ENCODE measurements at places on chromosomes 11 and 22.

GRCh38 chr11:33869481-33870422, 22.1 kb downstream of the LMO2 start:
- DNase-seq, result peak; percentile 47

GRCh38 chr11:2902784-2903671, 17.5 kb upstream of the CDKN1C start:
- no peak for DNase-seq

DNA sequence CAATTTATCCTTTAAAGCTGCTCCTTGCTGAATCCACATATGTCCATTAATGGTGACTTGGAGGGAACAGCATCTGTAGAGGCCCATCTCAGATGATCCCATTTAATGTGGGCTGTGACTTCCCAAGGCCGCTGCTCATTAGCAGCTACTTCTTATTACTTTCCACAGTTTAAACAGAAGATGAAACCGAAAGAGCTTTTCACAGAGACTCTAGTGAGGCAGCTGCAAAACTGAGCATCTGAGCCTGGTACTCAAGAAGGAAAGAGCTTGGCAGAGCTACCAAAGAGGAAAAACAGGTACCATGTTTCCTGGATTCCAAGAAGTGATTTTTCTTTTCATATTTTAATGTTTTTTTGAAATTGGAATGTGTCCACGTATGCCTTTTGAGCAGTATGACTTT, 110.5 kb upstream of the NARS2 start:
- DNase-seq, result no peak

- DNase-seq, result no peak
Observed at GRCh38 chr11:131838016-131838415, 467.6 kb downstream of the NTM start.

DNA sequence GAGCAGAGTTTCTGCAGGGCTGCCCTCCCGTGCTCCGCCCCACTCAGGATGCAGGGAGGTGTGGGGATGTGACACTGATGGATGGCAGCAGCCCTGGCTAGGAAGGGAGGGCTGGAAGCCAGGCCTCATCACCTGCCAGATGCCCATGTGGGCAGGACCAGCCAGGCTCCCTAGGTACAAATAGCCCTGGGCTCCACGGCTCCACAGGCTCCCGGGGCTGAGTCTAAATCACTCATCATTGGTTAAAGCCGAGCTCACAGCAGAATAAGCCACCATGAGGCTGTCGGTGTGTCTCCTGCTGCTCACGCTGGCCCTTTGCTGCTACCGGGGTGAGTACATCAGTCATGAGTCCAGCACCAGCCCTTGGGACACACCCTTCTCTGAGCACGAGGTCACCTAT, at the start of gene SCGB1D1:
SCGB1D1 (plus strand) TSS at position 206 of the 400 bp plus-strand sequence; CDS start at position 275, 69 bp downstream.
- DNase-seq, result no peak

- peak; percentile 75 for DNase-seq
Observed at GRCh38 chr11:75802913-75803820, 11.8 kb upstream of the UVRAG start.

GRCh38 chr11:68423481-68423880, 37.1 kb upstream of the PPP6R3 start:
- no peak for DNase-seq

GRCh38 chr11:33634291-33634834, 66.3 kb downstream of the C11orf91 start:
- no peak for DNase-seq

DNA sequence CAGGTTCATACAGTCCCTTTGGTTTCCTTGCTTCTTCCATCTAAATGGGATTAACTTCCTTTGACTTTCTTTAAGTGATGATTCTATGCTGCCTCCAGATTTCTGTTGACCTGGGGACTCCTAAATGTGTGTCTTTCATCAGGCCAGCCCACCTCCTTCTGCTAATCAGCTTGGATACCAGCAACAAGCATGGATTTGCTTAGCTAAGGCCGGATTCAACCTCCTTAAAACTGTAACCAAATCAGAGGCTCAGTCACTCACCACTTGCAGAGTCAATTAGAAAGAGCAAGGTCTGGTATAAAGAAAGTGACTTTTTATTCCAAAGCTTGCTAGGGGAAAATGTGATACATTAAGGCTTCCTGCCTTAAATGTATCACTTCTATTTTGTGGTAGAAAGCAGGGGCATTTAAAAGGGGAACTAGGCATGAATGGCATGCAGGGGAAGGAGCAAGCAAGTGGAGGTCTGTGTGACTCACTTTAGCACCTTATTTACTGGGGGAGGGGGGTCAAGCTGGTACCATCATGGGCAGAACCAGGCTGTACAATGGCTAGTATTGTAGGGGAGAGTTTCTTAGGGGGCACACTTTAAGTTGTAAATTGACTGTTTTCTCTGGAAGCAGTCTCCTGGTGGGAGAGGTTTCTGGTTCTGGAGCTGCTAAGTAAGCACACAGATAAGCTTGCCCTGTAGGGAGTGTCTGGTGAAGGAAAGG, 239.0 kb upstream of the PDGFD start:
- DNase-seq, result no peak

DNA sequence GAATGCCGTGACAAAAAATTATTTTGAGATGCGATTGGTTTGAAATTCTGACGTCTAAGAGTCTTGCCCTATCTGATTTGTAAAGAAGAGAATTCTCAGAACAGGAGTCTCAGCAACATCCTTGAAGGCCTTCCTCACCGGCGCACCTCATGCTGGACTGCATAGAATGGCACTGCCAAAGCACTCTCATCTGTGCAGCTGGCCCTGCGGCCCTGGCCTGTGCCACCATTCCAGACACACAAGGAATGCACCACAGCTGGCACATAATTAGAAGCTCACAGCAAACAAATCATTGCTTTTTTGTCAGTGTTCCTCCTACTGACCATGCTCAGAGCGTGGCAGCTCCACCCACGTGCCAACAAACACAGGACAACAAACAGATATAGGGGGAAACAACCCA, 166.0 kb downstream of the KIRREL3 start:
- no peak for DNase-seq

- DNase-seq, result no peak
Observed at GRCh38 chr11:62961017-62961570, 23.7 kb downstream of the SLC22A6 start.

GRCh38 chr11:122098261-122098980, 17.6 kb downstream of the BLID start:
- DNase-seq, result no peak

DNA sequence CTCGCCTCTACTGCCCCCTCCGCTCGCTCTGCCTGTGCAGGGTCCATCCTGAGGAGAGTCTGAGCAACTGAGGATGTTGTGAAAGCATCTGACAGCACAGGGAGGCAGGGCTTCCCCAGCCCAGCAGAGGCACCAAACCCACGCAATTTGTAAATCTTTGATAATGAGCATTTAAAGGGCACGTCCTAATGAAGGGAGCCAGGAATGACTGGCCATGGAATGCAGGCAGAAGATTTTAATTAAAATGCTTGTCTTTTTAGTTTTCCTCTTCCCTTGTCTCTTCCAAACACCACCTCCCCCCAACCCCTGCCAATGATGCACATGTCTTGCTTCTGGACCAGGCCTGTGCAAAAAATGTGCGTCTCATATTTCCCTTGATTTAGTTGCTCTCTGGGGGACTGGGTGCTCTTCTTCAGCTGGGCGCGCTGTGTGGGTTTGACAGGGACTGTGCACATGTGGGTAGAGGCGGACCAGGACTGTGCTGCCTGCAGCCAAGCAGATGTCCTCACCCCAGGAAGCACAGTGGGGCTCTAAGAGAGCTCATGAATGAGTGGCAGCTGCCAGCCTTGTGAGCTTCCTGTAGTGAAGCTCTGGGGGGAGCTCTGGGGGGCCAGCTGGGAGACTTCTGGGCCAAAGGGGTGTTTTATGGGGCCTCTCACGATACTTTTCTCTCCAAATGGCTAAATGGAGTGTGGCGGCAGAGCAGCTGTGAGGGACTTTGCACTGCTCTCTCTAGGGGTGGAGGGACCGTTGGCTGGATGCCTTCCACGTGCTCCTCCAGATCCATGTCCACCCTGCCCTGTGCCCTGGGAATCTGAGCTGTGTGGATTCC, 273.5 kb downstream of the ST3GAL4 start:
- no peak for DNase-seq

- DNase-seq, result no peak
Observed at GRCh38 chr11:18849406-18849805, 57.8 kb upstream of the PTPN5 start.

- DNase-seq, result no peak
Observed at GRCh38 chr11:70860888-70861287, 391.5 kb downstream of the SHANK2 start.

DNA sequence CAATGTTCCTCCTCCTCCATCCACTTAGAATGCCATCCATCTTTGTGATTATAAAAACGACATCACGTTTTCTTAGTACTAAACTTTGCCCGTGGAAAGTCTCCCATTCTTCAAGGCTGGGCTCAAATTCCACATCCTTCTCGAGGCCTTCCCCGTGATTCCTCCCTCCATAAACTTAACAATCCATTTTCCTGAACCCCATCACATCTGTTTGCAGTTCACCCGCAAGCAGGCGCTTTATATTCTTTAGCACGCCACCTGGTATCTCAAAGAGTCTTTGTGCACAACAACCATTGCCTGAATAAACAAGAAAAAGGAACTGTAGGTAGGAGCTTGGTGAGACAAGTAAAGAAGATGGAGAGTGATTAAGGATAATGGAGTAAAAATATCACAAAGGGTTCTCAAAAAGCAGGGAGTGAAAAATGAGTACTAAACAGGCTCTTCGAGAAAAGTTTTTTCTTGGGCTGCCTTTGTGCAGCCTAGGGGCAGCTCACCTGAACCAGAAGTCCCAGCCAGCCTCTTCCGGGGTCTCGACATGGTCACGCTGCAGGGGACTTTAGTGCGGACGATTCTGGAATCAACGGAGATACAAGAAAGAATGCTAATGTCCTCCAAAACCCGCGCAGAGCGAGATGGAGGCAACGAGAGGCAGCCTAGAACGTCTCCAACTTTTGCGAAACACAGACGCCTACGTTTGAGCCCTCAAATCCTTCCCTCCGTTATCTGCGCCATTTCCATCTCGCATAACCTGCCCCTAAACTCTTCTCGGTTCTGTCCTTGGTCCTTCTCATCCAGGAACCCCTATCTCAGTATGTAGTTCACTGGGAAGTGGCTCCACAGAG, 585 bp downstream of the THYN1 start:
- no peak for DNase-seq

GRCh38 chr11:95076981-95077380, 10.3 kb downstream of the SRSF8 start:
- no peak for DNase-seq

GRCh38 chr11:126246636-126247035, 22.1 kb downstream of the SRPRA start:
- DNase-seq, result no peak

GRCh38 chr11:58957922-58958321, 18.6 kb downstream of the GLYATL1 start:
- DNase-seq, result no peak

DNA sequence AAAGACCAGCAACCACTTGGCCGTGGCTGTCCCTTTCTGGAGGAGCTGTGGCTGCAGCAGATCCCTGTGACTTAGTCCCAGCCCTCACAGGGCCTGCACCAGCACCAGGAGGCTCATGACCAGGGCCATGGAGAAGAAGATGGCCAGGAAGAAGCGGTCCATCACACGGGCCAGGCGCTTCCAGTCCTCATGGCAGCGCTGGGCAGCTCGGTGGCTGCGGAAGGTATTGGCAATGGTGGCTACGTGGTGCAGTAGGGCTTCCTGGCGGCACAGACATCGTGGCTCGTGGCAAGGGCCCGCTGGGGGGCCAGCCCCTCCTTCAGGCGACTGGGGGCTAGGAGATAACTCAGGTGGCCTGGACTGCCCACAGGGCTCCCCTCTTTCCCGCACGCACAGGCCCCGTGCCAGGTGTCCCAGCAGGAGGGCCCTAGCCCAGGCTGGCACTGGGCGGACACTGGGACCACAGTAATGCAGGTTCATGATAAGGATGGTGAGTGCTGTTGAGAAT, 5.1 kb downstream of the CHRNA10 start:
- no peak for DNase-seq

DNA sequence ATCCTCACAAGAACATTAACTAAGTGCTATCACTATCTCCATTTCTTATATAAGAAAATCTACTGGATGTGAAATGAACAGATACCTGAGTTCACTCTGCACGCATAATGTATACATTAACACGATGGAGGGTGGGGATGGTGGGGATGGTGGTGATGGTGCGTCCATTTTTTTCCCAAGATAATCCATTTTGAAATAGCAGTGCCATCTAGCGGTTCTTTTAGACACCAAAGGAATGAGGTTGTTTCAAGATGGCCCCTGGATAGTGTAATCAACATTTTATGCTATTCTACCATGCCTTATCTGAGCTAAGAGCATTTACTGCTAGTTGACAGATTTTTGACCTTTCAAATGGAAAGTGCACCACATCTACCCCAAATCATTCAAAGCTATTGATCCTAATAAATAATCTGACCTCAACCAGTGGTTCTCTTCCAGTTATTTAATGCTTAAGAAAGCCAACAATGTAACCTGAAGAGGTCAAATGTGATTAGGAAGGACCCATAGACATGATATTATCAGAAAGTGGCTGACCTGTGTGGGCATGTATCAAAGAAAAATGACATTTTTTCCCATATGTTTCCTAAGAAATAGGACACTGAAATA, 714.7 kb upstream of the TENM4 start:
- no peak for DNase-seq

GRCh38 chr11:96337541-96338431, 5.2 kb downstream of the MAML2 start:
- DNase-seq, result peak; percentile 40

GRCh38 chr11:12223771-12224536, 113.6 kb downstream of the MICAL2 start:
- no peak for DNase-seq

DNA sequence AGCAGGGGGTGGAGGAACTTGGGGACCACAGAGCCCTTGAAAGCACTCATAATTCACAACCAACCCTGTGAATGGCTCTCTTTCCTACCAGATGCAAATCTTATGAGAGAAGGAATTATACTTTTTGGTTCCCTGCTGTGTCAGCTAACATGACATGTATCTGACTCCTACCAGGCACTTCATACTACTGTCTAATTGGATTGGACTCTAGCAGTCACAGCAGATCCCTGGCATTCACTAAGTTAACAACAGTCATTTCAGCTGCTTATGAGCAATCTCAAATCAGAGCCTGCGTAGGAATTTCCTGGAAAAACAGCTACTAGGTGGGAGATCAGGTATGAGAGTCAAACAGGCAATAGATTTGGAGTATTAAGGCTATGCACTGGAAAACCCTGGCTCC, 11.1 kb upstream of the ENDOD1 start:
- DNase-seq, result no peak

DNA sequence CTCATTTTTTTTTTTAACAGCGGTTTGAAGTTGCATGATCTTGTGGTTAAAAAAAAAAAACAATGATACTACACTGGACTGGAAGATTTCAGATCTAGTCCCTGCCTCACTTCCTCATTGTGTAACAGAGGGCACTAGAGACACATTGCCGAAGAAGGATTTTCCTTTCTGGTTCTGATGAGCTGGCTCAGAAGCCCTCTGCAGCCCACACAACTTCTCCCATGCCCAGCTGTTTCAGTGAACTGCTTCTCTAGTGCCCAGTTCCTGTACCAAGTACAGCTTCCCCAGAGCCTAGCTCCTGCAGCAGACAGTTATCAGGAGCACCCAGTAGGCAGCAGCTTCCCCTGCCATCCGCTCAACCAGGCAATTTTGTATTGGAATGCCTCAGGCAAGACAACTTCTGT, 29.5 kb upstream of the ANO5 start:
- peak; percentile 30 for DNase-seq

GRCh38 chr11:48103621-48104567, 112.7 kb upstream of the OR4B1 start:
- no peak for DNase-seq

GRCh38 chr22:35470903-35471321, 69.7 kb upstream of the RASD2 start:
- no peak for DNase-seq
